Activated CD4-positive, CD25-positive, alpha-beta regulatory T cell (primary cell): ENCODE measurements at places on chromosomes 1 and 21.
A peak's percentile ranks its signal among the peaks of the same experiment; 100 is the strongest.

- no peak for DNase-seq
These were observed 73.0 kb upstream of the TMPRSS2 start for GRCh38 chr21:41580758-41581554.

DNA sequence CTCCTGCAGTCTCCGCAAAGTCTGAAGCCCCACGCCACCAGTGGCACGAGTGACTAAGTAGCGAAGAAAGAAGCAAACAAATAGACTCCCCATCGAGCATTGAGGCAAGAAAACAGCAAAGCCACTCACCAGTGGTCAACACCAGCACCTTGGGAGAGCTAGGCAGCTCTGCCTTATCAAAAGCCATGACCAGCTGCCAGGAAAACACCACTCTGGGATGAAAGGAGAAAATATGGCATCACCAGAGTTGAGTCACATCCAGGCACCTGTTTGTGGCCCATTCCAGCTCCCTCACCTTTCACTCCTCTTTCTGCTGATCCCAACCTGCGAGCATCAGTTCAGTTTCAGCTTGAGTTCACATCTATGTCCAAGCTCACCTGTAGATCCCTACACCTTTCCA is 17.2 kb downstream of the PDZK1 start:
- DNase-seq, result no peak

DNA sequence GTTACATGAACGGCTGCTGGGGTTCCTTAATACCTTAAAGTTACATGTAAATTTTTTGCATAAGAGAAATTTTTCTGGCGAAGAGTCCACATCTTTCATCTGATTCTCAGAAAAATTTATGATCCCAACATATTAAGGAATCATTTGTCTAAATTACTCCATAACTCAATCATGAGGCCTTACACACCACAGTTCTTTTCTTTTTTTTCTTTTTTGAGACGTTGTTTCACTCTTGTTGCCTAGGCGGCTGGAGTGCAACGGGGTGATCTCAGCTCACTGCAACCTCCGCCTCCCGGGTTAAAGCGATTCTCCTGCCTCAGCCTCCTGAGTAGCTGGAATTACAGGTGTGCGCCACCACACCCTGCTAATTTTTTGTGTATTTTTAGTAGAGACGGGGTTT is 2.1 kb upstream of the S100A11 start:
- DNase-seq, result no peak

- no peak for DNase-seq
These were observed 51.8 kb upstream of the PGD start for GRCh38 chr1:10347109-10347508.

- no peak for DNase-seq
These were observed at the start of gene FGR for GRCh38 chr1:27634985-27635367. Gene FGR, minus strand, starts transcription at chr1:27635185. Its CDS starts 11,269 bp downstream, at chr1:27623916.

GRCh38 chr21:45460611-45461368 is 55.8 kb downstream of the COL18A1 start:
- DNase-seq, result no peak

DNA sequence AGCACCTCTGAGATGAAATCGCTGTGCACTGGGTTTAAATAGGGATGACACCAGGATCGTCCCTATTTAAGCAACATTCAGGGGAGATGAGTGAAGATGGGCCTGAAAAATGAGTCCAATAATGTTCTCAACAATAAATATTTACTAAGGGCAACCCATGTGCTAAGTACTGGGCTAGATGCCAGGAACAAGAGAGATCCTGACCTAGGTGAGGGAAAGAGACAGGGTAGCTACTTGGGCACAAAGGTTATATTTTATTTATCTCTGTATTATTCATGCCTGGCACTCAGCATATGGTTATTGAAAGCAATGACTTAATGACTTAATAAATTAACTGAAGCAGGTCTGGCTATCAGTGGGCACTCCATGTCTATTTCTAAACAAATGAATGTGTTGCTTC is 27.4 kb upstream of the AVPR1B start:
- no peak for DNase-seq

- DNase-seq, result no peak
These were observed 131.6 kb downstream of the AJAP1 start for GRCh38 chr1:4786055-4786454.

DNA sequence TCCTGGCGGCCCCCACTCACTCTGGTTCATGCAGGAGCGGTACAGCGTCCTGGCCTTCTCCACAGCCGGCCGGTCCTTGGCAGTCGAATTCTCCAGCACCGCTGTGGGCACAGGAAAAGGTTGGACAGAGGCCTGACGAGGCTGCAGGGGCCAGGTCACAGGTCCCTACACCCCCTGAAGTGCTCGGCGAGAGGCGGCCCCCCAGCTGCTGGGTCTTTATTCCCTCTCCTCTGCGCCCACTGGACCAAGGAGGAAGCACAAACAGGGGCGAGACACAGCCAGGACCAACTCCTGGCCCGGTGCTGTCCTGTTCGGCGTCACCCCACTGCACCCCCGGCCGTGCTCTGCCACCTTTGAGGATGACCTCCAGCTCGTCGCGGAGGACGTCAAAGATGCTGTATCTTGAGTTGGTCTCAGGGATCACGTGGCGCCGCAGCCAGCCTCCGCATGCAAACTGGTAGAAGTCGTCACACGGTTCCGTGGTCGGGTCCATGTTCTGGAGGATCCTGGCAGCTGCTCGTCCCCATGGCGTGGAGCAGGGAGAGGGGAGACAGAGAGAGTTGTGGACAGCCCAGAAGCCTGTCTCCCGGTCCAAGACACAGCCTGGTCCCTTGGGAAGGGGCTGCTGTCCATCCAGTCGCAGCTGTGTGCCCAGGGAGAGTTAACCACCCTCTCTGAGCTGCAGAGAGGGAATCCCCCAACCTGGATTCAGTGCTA is 22.9 kb downstream of the PRXL2B start:
- no peak for DNase-seq

DNA sequence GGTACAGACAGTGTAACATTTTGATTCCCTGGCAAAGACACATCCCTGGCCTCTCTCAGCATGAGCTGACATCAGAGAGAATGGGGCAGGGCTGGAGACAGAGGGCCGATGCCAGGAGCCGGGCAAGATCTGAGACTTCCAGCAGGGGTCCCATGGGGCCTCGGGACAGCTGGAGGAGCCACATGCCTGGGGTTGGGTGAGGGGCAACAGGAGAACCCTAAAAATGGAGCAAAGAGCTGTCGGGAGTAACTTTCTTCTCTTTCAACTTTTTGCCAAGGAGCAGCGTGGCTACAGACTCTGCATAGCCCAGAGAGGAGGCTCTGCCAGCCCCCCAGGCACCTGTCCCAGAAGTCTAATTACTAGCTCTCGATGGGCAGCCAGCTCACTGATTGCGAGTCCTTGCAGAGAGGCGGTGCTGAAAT is 130.8 kb downstream of the LACTBL1 start:
- no peak for DNase-seq

DNA sequence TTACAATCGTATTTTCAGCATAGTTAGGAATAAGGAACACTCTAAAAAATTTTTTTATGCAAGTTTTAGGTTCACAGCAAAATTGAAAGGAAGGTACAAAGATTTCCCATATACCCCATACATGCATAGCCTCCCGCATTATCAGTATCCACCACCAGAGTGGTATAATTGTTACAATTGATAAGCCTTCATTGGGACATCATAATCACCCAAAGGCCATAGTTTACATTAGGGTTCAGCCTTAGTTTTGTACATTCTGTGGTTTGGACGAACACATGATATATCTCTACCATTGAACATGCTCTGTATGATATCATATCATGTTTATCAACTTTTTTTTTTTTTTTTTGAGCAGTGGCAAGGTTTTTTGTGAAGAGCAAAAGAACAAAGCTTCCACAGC is 180.0 kb downstream of the SDCCAG8 start:
- no peak for DNase-seq

DNA sequence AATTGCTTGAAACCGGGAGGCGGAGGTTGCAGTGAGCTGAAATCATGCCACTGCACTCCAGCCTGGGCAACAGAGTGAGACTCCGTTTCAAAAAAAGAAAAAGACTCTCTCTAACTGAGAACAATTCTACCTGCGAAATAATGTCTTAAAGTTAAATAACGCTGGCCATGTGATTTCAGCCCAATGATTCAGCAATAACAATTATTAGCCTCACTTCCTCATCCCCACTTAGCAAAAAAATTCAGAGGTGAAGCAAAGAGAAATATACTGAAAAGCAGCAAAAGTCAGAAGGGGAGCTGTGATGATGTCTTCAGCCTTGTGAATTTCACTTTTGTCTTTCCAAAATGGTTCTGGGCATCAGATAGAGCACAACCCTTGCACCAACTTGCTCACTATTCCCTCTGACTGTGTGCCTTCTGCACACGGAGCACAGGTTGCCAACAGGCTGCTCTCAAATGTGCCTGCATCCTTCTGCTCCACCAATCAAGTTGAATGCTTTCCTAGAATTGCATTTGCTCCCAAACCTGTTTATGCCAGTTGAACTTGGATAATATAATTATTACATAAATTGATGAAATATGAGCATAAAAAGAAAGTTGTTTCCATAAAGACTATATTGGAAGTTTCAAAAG is 79.8 kb upstream of the IPO9 start:
- no peak for DNase-seq

DNA sequence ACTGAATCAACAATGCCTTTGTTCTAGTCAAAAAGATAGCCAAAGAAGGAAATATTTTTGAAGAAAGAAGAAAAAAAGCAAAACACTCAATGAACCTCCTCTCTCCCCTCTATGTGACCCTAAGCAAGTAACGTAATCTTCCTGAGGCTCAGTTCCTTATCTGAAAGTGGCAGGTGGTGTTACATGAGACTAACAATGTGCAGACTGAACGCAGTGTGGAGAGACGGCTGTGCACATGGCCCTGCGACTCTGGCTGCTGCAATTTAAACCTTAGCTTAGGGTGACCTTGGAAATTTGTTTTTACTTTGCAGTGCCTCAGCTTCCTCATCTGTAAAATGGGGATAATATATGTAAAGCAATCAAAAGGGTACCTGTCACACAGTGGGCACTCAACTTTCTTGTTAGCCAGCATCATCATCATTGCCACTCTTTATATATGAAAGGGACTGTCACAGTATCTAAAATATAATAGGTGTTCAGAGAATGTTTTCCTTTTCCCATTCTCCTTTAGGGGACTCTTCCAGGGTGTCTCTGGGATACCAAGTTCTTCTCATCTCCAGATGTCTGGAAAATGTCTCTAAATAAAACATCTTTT is 100.1 kb upstream of the JUN start:
- no peak for DNase-seq

DNA sequence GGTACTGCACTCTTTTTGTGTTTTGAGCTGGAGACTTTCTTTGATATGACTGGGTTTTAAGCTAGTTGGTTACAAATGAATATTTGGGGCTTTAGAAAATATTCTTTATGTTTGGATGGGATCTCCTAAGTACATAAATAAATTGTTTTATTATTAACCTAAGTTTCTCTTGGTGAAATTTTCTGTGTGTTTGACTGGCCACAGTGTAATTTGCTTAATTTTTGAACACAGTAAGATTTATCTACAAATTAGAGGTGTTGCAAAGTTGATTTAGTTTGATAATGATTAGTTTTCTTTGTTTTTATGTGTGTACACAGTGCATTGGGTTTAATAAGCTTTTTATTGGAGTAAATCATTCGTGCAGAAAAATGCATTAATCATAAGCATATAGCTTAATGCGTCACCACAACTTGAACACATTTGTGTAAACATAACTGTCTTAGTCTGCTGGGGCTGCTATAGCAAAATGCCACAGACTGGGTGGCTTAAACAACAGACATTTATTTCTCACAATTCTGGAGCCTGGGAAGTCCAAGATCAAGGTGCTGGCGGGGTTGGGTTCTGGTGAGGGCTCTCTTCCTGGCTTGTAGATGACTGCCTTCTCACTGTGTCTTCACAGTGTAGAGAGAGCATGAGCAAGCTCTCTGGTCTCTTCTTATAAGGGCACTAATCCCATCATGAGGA is 17.4 kb upstream of the SLC6A9 start:
- no peak for DNase-seq

- DNase-seq, result peak; percentile 22
These were observed 637 bp downstream of the LYPLA2 start for GRCh38 chr1:23791516-23792047.

DNA sequence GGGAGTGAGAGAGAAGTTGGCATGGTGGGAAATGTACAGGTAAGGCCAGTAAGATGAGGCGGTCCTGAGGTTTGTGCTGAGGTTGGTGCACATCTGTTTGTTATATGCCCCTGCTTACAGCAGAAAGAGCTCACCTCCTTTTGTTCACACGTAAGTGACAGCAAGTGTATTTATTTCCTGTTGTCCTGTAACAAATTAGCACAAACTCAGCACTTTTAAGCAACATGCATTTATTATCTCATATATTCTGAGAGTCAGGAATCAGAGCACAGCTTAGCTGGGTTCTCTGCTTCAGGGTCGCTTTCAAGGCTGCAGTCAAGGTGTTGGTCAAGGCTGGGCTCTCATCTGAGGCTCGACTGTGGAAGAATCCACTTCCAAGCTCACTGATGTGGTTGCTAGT is 45.8 kb downstream of the TENT5C start:
- no peak for DNase-seq

DNA sequence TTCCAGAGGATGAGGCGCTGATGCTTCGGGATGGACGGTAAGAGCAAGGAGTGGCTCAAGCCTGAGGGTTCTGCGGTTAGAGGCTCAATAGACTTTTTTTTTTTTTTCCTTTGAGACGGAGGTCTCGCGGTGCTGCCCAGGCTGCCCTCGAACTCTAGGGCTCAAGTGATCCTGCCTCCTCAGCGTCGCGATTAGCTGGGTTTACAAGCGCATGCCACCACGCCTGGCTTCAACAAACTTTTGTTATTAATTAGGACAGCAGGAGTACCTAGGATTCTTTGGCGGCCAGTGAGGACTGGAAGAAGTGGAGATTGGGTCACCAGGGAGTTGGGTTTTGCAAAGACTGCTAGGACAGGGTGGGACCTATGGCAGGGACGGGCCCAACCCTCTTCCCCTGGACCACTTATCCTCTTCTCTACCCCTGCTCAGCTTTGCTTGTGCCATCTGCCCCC is 587 bp downstream of the SCNM1 start:
- no peak for DNase-seq

DNA sequence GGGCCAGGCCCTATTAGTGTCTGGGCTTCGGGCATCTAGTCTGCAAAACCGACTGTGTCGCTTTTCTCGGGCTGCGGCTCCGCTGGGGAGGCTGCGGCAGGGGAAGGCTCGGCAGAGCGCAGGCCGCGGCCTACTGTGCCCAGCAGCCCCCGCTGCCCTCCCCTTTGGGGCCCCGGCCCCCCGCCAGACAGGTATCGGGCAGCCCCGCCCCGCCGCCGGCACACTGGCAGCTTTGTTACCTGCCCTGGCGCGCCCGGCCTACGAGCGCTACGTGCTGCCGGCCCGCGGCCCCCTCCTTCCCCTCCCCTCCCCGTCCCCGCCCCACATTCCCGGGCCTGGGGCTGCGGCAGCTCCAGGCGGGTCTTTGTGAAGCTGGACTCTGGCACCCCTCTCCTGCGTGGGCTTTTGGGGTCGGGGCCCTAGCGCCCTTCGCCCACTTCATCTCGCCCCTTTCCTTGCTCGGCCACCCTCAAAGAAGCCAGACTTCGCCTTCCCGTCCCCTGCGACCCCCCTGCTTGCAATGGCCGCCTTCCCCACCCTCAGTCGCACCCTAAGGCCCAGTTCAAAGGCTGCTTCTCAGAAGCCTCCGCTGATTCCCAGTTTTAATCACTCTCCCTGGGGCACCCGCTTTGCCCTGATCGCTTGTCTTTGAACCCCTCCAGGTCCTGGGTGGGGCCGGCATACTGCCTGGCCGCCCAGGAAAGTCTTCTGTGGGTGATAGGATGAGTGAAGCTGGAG is 48.9 kb upstream of the SLC2A1 start:
- DNase-seq, result no peak
